Endodermal cell (in vitro differentiated cells): ENCODE measurements at places on chromosomes 4 and X.
A peak's percentile ranks its signal among the peaks of the same experiment; 100 is the strongest.

DNA sequence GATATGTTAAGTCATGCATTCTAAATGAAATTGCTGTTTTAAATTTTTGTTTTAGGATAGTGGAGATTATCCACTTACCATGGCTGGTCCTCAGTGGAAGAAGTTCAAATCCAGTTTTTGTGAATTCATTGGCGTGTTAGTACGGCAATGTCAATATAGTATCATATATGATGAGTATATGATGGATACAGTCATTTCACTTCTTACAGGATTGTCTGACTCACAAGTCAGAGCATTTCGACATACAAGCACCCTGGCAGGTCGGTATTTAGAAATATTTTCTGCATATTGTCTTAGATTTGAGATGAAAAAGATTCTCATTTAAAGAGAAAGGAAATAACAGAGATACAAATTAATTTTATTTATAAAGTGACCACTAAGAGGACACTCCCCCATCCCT is 83.6 kb downstream of the STAG2 start:
- no peak for DNase-seq

DNA sequence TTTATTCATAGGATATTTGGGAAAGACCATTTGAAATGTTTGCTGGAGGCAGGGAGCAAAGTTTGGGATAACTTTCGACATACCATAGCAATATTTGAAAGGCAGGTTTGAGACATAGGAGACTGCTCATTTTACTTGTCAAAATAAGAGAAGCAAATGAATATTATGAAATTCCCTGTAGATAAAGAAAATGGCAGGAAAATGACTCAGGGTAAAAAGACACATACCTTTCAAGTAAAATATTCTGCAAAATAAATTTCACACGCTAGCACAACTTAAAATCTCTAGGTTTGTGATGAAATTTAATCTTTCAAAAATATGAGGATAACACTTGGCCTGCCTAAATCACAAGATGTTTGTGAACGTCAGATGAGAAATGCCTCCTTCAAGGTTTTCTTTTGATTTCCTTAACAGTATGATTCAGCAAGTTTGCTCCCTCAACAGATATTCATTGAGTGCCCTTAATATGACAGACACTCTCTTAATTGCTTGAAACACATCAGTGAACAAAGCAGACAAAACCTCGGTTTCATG is 6.6 kb downstream of the TMEM156 start:
- DNase-seq = no peak

DNA sequence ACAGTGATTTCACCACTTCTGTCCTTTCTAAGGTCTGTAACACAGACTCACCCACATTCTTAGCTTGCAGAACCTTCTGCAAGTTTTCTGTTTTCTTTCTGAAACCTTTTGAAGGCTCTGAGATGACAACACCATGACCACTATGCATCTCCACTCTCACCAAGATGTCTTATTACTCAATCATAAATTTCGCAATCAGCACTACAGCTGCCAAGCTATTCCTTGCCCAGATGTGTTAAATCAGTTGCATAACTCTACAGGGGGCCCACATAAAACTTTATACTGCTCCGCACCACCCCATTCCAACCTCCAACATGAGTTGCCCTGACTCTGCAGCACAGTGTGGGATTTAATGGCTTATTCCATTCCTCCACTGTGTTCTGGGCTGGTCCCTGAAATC is 229.9 kb downstream of the COL25A1 start:
- no peak for DNase-seq

GRCh38 chr4:140049024-140049848 is 104.7 kb downstream of the MAML3 start:
- peak; percentile 91 for DNase-seq

- DNase-seq = peak; percentile 66
Measured at GRCh38 chr4:110518889-110519490, 43.0 kb downstream of the ENPEP start.

- DNase-seq = no peak
Measured at GRCh38 chrX:68249401-68249831, 183.9 kb downstream of the OPHN1 start.
